ENCODE measurements at places on chromosomes 11 and 22.

DNA sequence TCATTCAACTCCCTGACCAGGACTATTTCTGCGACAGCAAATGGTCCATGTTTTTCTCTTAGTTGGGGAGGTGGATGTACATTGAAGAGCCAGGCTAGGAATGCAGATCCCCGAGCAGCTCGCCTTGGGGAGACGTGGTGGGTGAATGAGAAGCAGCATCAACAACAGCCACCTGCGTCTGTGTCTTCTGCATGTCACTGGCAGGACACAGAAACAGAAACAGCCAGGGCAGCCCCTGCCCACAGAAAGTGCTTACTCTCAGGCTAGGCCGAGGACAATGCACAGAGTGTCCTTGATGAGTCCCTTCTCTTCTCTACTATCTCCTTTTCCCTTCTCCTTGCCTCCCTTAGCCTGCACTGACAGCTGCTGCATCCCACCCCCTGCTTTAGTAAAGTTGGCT, 541.9 kb upstream of the CADM1 start:
- DNase-seq, result no peak

GRCh38 chr22:19994851-19995610, 21.6 kb downstream of the ARVCF start:
- DNase-seq, result no peak

DNA sequence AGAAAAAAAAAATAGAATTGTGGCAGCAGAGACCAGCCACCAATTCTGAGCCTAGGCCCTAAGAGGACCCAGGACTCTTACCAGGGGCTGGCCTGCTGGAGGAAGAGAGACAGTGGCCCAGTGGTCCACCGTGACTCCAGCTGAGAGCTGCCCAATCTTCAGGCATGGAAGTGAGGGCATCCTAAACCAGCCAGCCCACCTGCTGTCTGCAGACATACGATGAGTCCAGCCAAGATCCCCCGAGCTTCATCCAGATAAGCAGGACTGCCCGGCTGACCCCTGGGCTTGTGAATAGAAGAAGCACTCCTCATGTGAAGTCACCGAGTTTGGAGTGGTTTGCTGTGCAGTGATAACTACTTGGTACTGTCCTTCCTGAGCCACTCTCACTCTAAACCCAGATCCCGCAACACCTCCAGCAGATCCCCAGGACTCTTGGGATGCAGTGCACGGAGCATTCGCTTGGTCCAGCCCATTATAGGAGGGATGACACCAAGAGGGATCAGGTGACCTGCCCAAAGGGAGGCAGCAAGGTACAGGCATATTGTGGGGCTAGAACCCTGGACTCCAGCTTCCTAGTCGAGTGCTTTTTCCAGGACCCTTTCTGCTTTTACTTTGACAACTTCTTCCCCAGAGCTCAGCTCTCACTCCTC, 41.7 kb upstream of the FGF3 start:
- no peak for DNase-seq

DNA sequence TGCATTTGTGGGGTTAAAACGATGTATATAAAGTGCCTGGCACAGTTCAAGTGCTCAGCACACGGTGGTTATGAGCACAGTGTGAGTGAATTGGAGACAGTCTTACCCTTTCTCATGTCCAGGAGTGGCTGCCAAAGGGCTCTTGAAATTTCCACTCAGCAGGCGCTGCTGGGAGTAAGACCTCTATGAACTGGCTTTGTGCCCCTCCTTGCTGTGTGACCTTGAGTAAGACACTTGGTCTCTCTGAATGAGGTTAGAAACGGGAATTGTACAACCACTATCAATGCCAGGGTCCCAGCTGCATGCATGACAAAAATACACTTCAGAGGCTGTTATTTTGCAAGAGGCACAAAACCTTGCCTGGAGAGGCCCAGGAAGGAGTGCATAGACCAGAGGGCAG, 86.6 kb downstream of the TSPAN18 start:
- no peak for DNase-seq

- peak; percentile 99 for DNase-seq
These were observed 8.2 kb upstream of the CCDC88B start for GRCh38 chr11:64331569-64332371.

GRCh38 chr11:7457211-7457610, 28.1 kb upstream of the OLFML1 start:
- no peak for DNase-seq

GRCh38 chr11:14058061-14058460, 95.5 kb downstream of the SPON1 start:
- no peak for DNase-seq
